ENCODE measurements at places on chromosomes 3 and 15. TPM values are rescaled to one million over a fixed set of nuclear protein-coding genes. Genes with fewer than 3 reads are reported as not detected.

CHRNA3 gene
- polyA plus RNA-seq, result 0.03 TPM

CAV3 gene
- 0.06 TPM for polyA plus RNA-seq

SPG21 gene
- polyA plus RNA-seq, result 98.2 TPM

UQCC5 gene
- polyA plus RNA-seq, result 104 TPM

IL17RE gene
- 7.0 TPM for polyA plus RNA-seq

CD276 gene
- 34.7 TPM for polyA plus RNA-seq

MKRN3 gene
- polyA plus RNA-seq, result 0.30 TPM

DNAH1 gene
- polyA plus RNA-seq, result 6.1 TPM

PAK6 gene
- polyA plus RNA-seq, result 6.1 TPM

NRROS gene
- polyA plus RNA-seq, result 6.6 TPM

SH2D7 gene
- polyA plus RNA-seq, result not detected

RPUSD3 gene
- 26.8 TPM for polyA plus RNA-seq

ARGFX gene
- polyA plus RNA-seq, result not detected

GRK7 gene
- polyA plus RNA-seq, result not detected

ILDR1 gene
- 3.3 TPM for polyA plus RNA-seq

HRG gene
- not detected for polyA plus RNA-seq

CHDH gene
- 2.8 TPM for polyA plus RNA-seq

C15orf62 gene
- polyA plus RNA-seq, result 1.5 TPM

VPS18 gene
- 23.3 TPM for polyA plus RNA-seq

CLDN16 gene
- 0.65 TPM for polyA plus RNA-seq

SEMA3G gene
- polyA plus RNA-seq, result 5.1 TPM

CLDN18 gene
- polyA plus RNA-seq, result 118 TPM

PIGB gene
- 17.0 TPM for polyA plus RNA-seq

Data from lung (tissue), 17 donors.